ENCODE measurements at places on chromosomes 2 and 18.
A peak's percentile ranks its signal among the peaks of the same experiment; 100 is the strongest.

- no peak for DNase-seq
Measured at GRCh38 chr2:8021921-8022320, 659.9 kb upstream of the ID2 start.

GRCh38 chr2:143550500-143550899, 421.3 kb downstream of the ARHGAP15 start:
- DNase-seq = no peak

- no peak for DNase-seq
Measured at GRCh38 chr2:68974251-68974650, at the start of gene GKN1. Gene GKN1, plus strand, starts transcription at chr2:68974636. Its CDS starts 42 bp downstream, at chr2:68974678.

DNA sequence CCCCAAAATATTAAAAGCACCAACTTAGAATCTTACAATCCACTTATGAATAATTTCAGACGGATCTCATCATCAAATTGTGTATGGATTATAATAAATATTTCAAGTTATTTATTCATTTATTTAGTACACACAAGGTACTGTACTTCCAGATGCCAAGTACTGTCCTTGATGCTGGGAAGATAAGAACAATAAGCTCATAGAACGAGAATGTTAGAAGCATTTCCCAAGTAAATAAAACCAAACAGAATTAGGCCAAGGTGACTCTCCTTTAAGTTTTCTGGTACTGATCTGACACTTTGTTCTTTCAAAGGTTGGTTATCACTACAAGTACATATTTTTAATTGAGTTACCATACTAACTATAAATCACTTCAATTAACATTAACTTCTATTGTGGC, 416.1 kb upstream of the ETAA1 start:
- no peak for DNase-seq

GRCh38 chr2:224971214-224971613, 71.1 kb downstream of the DOCK10 start:
- no peak for DNase-seq

- no peak for DNase-seq
Measured at GRCh38 chr2:86065512-86065911, 40.2 kb downstream of the POLR1A start.

- no peak for DNase-seq
Measured at GRCh38 chr2:15744820-15745219, 153.2 kb downstream of the DDX1 start.

DNA sequence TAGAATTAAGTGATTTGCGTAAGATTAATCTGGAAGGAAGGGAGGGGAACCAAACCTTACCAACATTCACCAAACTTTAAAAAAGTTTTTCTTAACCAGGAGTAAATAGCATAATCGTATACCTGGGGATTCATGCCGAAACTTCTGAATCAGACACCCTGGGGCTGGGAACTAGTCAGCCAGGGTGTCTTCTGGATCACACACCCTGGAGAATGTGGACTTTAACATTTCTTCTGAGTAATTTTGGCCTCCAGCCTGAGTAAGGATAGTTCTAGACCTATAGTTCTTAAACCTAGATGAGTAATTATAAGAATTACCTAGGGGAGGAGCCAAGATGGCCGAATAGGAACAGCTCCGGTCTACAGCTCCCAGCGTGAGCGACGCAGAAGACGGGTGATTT, 44.1 kb upstream of the MEIS1 start:
- DNase-seq = no peak

DNA sequence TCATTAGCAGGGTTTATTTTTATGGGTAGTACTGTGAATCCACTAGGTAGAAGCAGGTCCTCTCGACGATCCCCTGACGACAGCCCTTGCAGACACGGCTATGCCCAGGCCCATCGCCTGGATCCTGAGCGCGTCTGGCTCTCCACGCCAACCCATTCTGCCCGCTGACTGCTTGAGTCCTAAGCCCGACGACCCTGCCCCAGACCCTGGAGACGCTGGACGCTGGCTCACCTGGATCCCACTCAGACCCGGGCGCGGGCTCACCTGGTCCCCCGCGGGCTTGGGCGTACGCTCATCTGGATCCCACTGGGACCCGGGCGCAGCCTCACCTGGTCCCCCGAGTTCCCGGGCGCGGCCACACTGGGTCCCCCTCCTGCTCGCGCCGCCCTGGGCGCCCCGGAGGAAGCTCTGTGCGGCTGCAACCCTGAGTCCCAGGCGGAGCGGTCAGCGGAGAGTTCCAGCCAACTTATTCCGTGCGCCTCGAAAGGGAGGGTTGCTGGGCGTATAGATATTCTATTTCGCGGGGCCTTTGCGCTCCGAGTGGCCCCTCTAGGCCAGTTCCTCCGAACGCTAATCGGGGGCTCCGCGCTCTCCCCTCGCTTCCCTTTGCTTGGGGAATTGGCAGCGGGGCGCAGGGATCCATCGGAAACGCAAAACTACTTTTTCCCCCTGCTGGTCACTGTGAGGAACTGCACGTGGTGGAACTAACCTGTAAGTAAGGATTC, 22.4 kb upstream of the RMP24 start:
- no peak for DNase-seq

DNA sequence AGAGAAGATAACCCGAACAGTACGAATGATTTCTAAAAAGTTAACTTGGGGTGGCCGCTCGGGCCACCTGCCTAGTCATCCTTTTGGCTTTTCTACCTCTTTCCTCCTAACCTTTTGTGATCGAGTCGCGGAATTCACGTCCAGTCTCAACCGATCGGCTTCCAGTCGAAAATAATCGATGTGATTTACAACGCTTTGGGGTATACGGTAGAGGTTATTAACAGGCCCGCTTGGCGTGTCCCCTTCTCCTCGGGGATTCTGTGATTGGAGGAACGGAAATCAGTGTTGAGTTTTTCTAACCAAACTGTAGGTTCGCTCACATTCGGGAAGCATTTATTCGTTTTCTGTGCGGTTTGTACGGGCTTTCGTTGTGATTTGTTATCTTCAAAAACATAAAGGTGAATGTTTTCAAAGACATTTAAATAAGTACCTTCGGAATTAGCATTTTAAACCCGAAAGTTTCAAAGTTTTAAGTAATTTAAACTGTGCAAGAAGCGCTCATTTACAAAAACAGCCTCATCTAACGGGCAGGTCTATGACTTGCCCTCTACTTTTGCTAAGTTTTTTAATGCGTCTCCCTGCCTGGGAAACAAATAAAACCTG, 588 bp upstream of the FOXI3 start:
- no peak for DNase-seq

GRCh38 chr2:239236043-239236807, 164.6 kb downstream of the HDAC4 start:
- no peak for DNase-seq

DNA sequence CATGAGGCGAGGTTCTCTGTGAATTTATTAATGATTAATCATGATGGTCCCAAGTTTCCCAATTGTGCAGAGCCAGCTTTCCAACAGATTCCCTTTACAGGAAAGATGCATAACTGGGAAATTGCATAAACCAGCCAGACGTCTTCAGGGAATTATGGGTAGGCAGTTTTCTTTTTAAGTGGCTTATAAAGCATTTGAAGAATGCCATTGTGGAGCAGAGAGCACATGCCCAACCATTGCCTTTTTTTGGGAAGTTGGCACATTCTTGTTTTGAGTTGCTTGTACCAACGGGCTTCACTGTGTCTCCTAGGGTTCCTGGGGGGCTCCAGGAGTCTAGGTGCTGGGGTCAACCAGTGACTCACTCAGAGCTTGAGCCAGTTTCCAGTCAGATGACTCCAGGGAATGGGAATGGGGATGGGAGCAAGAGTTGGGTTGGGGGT, 231.7 kb upstream of the FOSL2 start:
- no peak for DNase-seq

GRCh38 chr2:7044253-7045250, 127.3 kb downstream of the RNF144A start:
- peak; percentile 42 for DNase-seq

- DNase-seq = no peak
Measured at GRCh38 chr2:180508458-180508857, 471.9 kb upstream of the UBE2E3 start.

DNA sequence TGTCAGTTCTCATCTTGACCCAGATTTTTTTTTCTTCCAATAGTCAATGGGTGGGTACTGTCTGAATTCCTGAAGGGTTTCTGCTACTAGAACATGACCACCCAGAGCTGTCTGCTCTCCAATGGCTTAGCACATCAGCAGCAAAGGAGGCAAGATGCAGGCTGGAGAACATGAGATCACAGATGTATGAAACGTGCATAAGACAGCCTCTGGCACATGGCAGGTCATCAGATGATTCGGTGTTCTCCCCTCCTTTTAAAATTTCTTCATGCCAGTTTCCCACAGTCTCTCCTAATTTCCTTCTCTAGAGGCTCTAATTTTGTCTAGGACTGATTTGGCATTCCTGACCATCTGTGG, 359.3 kb upstream of the TNP1 start:
- DNase-seq = no peak

DNA sequence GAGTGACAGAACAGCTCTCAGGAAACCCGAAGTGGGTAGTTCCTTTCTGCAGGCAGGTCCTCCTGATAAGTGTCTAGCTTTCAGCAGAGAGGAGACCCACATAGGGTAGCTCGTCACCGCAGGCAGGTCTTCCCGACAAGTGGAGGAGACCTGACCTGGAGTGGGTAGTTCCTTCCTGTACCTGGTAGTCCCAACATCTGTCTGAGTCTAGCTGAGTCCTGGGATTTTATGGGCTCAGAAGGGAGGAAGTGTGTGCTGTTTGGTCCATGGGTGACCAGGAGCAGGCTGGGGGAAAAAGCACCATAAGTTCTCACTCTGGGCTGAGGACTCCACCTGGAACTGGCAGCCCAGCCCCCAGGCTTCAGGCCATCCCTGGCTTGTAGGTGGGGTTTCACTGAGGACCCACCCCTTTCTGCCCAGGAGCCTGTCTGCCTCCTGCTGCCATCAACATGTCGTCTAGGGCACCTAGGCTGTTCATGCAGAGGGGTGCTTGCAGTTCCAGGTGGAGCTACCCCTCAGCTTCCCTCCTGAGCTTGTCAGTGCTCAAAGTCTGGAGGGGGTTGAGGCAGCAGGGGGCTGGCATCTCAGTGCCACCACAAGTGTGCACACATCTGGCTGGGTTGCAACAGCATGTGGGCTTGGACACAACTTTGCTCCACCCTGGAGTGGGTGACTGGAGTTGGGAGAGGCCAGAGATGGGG, 9.4 kb downstream of the DYSF start:
- no peak for DNase-seq

GRCh38 chr2:9974343-9974742, 22.9 kb downstream of the GRHL1 start:
- no peak for DNase-seq

DNA sequence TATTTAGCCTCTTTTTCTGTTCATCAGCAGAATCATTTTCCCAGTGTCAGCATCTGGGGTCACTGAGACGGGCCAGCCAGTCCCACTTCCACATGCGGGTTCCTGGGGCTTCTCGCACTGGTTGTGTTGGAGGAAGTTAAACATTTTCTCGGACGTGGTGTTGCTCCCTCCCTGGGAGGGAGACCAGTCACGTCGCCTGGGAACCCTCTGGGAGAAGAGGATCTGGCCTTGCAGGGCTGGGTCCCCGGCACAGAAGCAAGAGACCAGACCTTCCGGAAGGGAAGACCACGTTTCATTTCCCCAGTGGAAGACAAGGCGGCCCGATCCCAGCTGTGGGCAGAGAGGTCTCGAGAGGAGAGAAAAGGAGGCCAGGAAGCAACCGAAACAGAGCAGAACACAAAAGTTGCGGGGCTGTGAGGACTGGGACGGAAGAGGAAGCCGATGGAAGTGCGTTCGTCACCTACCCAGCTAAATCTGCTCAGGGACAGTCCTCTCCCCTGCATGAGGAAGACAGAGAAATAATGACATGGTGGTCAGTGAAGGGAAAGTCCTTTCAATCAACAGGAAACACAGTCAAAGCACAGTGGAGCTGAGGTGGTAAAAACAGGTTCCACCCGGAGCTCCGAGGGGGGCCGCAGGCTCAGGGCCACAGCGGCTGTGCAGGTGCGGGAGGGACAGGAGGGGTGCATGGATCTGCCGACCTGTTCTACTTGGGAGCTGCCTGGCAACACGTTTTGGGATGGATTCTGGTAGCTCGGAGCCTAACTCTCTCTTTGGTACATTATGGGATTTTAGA, 144.4 kb downstream of the MBP start:
- DNase-seq = no peak

GRCh38 chr2:66481100-66481549, 46.2 kb downstream of the MEIS1 start:
- DNase-seq = no peak

GRCh38 chr2:62423883-62424458, 82.0 kb downstream of the TMEM17 start:
- DNase-seq = no peak

- no peak for DNase-seq
Measured at GRCh38 chr18:57965246-57965645, 78.8 kb upstream of the NEDD4L start.

- no peak for DNase-seq
Measured at GRCh38 chr2:27263287-27264252, 723 bp upstream of the SLC30A3 start.

DNA sequence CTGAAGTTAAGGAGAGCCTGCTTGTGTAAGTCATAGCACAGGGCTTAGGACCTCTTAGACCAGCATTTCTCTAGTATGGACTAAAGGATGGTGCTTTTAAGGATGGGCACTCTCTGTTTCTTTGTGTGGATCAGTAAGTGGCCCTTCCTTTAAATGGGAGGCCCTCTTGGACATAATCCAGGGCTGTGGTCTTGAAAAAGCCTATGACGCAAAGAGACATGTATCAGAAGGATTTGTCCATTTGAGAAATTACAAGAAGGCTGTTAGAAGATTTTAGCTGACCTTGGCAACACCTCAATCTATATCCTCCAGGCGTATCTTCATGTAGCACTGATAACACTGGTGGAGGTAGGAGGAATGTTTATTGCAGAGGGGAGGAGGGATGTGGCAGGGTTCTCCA, 79.2 kb downstream of the PRPF40A start:
- DNase-seq = no peak

DNA sequence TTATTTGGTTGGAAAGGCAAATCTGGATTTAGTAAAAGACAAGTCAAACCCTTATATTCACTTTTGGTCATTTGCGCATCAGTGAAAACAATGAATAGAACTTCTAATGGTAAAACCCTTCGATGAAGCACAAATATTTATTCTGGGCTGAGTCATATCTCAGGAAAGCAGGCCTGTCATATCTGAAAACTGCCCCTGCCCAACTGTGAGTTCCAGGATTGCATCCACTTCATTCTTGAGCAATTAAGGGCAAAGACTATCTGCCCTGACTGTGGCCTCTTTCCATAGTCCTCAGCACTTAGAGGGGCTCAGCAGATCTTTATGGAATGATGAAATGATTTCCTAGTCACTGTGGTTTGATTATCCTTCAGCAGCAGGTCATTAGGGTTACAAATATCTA, 795.2 kb upstream of the ID2 start:
- DNase-seq = no peak

GRCh38 chr2:102130647-102130991, 11.9 kb upstream of the IL1R1 start:
- no peak for DNase-seq

DNA sequence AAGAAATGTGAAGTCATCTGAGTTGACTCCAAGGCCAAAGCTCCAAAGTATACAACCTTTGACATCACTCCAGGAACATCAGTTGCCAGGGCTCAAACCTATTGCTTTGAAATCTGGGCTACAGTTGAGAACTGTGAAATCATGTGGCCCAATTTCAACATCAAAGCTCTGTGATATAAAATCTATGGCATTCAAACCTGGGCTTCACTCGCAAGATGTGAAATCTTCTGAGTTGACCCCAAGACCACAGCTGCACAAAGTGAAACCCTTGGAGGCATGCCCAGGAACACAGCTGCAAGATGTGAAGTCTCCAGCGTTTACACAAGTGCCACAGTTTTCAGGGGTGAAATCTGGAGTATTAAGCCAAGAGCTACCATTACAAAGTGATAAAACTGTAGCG, 9.4 kb upstream of the ZNF512 start:
- no peak for DNase-seq

Measured in breast epithelium (tissue), 4 donors.